T47D (cell line): ENCODE measurements at places on chromosomes 4 and X.

DNA sequence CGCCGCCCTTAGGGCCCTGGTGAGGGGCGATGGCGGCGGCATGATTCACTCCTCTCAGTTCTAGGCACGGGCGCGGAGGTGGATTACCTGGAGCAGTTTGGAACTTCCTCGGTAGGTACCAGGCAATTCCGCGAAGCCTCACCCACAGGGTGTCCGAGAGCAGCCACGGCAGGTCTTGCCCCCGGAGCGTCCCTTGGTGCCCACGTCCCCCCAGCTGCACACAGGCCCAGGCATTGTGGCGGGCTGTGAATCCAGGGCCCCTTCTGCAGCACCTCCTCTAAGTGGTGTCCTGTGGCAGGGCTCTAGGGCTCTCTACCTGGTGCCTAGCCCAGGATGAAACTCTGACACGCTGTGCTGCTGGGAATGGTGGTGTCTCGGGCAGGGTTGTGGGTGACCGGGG lies 13.9 kb downstream of the TACC3 start:
- no peak for DNase-seq

GRCh38 chrX:9948406-9948805 lies 18.8 kb upstream of the CLDN34 start:
- no peak for DNase-seq

GRCh38 chr4:8877780-8878040 lies 6.1 kb upstream of the HMX1 start:
- DNase-seq = no peak

GRCh38 chr4:127417885-127418535 lies 214.7 kb upstream of the INTU start:
- DNase-seq = peak; percentile 41

DNA sequence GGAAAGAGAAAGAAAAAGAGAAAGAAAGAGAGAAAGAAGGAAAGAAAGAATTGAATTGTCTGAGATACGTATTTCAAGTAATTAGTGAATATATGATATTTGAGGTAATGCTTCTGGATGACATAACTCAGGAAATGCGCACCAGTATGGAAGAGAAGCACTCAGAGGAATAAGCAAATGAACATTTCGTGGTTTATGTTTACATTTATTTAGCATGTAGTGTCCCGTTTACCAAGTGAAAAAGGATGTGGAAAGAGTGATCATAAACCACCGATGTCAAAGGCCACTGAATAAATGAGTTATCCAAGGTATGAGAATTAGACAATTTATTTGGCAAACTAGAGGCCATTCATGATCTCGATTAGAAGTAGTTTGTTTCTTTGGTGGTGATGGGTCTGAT lies 200.4 kb downstream of the ARAP2 start:
- no peak for DNase-seq

DNA sequence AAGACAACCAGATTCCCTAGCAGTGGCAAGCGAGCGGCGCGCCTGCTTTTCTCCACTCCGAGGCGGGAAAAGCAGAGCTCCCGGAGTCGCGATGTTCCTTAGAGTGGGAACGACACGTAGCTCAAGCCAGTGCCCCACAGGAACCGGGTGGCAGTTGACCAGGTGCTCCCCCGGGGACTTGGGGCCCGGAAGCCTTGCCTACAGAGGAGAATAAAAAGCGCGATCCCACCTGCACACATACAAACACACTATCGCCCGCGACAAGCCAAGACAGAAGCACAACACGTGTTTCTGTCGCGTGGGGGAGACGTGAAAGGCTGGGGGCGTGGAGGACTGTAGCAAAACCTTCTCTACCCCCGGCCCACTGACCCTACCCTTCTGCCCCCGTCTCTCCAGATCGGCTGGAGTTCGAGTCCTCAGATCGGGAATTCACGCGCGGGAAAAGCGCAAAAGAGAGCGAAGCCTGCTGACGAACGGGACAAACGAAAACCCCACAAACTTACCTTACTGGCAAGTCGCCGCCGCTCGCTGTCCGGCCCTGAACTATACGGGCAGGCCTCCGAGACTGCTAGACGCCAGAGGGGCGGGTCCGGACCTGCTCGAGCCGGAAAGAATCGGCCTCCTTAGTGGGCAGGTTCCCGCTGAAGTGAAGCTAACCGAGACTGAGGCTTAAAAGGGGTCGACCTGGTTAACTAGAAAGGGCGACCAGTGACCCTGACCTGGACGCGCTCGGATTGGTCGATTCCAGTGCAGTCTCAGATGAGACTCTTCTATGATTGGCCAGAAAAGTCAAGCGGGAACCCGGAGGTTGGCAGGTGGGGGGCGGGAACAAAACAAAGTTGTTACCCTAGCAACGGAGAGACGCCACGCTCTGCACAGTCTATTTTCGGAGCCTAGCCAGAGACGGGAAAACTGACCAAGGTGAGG lies at the start of the genes DNAAF6 and NUP62CL:
Gene DNAAF6 (plus strand): TSS at position 842 of the 927 bp plus-strand sequence. CDS start 6,265 bp downstream, outside the sequence.
Gene NUP62CL (minus strand): TSS at position 664 of the 927 bp plus-strand sequence. CDS start 31,287 bp downstream, outside the sequence.
- DNase-seq = no peak

GRCh38 chr4:4424499-4425115 lies 37.7 kb downstream of the NSG1 start:
- no peak for DNase-seq

- no peak for DNase-seq
Observed at GRCh38 chr4:78601013-78601412, 49.4 kb downstream of the ANXA3 start.

DNA sequence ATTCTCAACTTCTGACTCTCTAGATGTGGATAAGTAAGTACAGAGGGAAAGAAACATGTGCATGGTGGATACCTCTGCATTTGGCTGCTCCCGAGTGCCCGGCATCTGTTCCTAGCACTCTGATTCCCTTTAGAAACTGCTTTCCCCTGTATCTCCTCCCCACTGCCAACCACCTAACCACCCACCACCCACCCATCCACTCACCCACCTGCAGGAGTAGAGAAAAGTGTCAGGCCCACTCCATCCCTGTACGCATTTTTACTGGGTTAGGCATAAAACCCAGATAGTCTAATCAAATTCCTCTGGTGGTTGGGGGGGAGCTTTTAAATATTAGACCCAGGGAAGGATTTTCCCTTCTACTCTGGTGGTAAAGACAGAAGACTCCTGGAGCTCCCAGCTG lies 63.0 kb downstream of the TMEM154 start:
- DNase-seq = no peak

DNA sequence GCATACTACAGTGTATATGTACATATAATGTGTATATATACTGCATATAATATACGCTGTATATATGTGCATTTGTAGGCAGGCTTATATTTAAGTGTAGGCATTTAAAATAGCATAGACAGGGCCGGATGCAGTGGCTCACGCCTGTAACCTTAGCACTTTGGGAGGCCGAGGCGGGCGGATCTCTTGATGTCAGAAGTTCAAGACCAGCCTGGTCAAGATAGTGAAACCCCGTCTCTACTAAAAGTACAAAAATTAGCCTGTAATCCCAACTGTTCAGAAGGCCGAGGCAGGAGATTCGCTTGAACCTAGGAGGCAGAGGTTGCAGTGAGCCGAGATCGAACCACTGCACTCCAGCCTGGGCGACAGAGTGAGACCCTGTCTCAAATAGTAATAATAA lies 78.4 kb downstream of the JAKMIP1 start:
- no peak for DNase-seq

DNA sequence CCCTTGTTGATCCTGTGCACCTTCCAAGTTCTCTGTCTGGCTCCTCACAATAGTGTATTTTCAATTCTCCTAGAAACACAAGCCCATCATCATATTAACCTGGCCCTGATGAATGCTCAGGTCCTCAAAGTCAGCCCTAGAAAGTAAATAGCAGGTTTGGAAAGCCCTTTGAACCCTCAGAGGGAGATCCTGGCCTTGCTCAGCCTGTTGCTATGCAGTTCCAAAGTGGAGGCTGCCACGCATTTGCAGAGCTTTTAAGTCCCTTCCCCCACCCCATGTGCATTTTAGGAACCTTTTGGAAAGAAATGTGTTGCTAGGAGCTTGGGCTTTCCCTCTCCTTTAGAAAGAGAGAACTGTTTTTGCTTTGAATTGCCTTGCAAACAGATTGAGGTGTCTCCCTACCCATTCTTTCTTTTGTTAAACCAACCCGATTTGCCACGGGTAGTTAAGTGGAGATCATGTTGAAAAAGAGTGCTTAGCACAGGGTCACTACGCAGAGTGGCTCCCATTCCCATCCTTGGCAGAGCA lies 12.2 kb downstream of the MAMLD1 start:
- no peak for DNase-seq

DNA sequence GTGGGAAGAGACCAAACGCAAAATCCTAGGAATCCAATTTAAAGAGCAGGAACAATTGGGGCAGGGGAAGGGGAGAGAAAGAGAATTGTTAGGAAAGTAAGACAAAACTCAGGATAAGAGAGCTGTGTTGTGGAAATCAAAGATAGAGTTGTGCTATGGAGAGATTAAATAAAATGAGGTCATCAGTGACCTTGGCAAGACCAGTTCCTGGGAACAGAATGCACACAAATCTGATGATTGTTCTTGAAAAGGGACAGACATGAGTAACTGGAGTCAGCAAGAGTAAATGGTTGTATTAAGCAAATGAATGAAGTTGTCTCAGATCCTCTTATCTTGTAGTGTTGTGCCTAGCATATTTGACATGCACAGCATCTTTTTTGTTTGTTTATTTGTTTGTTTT lies 267.4 kb downstream of the IL1RAPL1 start:
- DNase-seq = no peak

GRCh38 chrX:70172221-70172620 lies 5.1 kb upstream of the DGAT2L6 start:
- DNase-seq = no peak

- peak; percentile 40 for DNase-seq
Observed at GRCh38 chr4:128517739-128518510, 230.3 kb upstream of the PGRMC2 start.

GRCh38 chrX:129653181-129653970 lies 1.4 kb downstream of the APLN start:
- DNase-seq = no peak

DNA sequence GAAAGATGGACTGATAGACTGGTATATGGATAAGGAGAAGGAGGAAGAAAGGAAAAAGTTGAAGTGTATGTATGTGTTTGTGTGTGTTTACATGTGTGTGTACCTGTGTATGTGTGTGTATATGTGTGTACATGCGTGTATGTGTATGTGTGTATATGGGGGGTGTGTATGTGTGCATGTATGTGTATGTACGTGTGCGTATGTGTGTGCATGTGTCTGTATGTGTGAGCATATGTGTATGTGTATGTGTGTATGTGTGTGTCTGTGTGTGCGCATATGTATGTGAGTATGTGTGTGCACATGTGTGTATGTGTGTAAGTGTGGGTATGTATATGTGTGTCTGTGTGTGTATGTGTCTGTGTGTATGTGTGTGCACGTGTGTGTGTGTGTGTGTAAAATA lies 101.5 kb upstream of the KLHL13 start:
- DNase-seq = no peak

DNA sequence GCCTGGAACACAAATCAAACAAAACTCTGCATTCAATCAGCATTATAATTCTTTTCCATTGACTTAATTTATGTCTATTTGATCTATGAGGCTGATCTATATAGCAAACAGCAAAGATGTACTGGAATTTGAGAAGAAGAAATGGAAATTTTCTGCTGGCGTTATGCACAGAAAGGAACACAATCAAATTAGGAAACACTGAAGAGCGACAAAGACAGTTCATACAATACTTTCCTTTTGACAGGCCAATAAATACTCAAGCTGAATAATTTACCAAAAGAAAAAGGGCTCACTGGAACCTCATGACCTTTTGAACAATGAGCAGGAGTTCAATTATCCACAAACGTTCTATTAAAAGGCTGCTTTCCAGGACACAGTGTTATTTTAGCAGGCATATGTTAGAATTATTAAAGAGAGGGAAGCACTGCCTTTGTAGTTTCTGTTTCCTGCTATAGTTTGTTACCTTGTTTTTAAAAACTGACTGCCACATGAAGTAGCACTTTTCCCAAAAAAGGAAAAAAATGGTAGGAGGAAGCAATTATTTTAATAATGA lies 8.1 kb downstream of the PDHA2 start:
- no peak for DNase-seq

DNA sequence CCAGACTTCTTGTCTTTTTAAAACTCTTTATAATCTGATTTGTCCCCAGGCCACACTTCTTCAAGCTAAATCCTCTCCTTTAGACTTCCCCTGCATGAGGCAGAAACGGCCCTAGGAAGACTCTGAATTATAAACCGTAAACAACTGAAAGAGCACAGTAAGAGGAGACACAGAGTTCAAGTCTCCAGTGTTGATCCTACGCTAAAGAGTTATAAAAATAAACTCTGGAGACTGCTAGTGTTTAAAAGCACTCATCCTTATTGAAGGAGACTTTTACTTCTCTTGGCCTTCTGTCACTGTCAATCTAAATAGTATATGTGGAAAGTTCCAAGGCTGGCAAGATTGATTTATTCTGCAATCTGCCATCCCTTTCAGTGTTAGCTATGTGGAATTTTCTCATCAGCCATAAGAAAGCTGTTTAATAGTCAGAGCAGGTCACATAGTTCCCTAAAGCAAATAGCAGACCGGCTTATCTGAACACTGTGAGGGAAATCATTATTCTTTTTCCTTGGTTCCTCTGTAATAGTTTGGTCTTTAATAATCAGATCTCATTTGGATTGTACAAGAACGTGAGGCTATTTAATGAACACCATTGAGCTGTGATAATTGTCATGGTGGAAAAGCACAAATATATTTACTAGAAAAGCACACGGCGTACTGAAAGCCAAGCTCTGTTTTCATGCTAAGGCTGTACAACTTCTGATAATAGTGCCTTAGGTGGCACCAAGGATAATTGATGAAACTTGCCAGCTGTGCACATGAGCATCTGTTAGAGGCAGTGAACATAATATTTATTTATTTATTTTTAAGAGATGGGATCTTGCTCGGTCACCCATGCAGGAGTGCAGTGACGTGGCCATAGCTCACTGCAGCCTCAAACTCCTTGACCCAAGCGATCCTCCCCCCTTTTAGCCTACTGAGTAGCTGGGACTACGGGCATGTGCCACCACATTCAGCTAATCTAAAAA lies 157.7 kb downstream of the CEP135 start:
- no peak for DNase-seq

GRCh38 chrX:1336331-1336943 lies at the start of gene IL3RA:
Gene IL3RA, plus strand, starts transcription at chrX:1336785. Its CDS starts 4,981 bp downstream, at chrX:1341766.
- no peak for DNase-seq

GRCh38 chr4:113384600-113384999 lies 335.1 kb downstream of the ANK2 start:
- no peak for DNase-seq

GRCh38 chr4:62070291-62070852 lies 870.2 kb downstream of the ADGRL3 start:
- no peak for DNase-seq

GRCh38 chr4:143393195-143393594 lies 56.5 kb downstream of the GAB1 start:
- no peak for DNase-seq
